ENCODE measurements at places on chromosomes 7 and 10.

DNA sequence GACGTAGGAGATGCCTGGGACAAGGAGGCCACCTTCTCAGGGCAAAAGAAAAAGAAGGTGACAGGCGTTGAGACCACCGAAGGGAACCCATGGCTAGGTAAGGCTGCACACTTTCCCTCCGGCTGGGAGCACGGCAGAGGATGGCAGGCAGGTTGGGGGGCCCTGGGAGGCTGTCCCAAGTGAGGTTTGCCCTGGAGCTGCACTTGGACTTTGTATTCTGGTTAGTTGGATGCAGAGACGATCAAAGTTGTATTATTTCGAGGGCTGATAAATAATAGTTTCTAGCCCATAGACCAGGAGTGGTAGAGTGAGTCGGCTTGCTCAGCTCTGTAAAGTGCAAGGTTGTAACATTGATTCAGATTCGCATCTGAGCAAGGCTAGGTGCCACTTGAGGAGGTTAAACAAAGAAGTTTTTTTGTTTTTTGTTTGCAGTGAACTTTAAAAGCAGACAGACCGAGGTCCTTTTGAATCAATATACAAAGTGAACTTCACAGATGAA, 608 bp downstream of the ENTPD7 start:
- peak; percentile 10 for DNase-seq

DNA sequence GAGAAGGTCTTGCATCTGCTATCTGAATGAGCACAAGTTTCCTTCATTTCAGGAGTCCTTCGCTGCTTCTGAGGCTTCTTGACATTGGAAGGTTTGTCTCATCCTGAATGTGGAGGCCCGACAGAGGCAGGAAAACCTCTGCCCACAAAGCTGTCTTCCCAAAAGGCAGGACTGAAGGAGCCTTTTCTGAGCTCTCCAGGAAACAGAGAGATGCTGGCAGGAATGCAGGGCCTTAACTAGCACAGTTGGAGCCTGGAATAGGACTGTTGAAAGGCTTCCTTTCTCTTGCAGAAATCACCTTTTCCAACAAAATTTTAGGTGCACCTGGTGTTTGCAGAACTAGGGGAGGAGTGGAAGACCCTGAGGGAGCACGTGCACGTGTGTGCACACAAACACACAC, 637.4 kb upstream of the MKI67 start:
- DNase-seq: no peak

- DNase-seq: no peak
Observed at GRCh38 chr10:122050311-122050710, 61.3 kb downstream of the TACC2 start.

- DNase-seq: peak; percentile 51
Observed at GRCh38 chr10:119517235-119518141, 25.0 kb downstream of the RGS10 start.

DNA sequence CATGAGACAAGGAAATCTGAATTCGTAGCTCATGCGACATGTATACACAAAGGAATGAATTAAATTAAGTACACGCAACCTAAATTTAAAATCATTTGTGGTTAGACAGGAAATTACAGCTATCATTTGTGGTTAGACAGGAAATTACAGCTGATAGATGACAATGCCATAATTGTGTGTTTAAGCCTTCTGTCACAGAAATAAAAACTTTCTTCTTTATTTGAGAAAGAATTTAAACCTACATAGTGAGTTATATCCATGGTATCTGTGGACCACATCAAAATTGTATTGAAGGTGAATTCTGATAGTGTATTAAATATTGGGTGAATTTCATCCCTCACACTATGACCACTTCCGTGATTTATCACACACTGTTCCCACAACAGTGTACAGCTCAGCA, 362.9 kb downstream of the MAGI2 start:
- no peak for DNase-seq

- no peak for DNase-seq
Observed at GRCh38 chr10:52653263-52653909, 119.2 kb downstream of the MBL2 start.

- DNase-seq: no peak
Observed at GRCh38 chr7:129387537-129387936, 46.7 kb upstream of the STRIP2 start.

GRCh38 chr10:64506963-64507362, 985.8 kb downstream of the REEP3 start:
- no peak for DNase-seq

GRCh38 chr10:123146894-123147634, 872 bp upstream of the HMX2 start:
- DNase-seq: no peak

DNA sequence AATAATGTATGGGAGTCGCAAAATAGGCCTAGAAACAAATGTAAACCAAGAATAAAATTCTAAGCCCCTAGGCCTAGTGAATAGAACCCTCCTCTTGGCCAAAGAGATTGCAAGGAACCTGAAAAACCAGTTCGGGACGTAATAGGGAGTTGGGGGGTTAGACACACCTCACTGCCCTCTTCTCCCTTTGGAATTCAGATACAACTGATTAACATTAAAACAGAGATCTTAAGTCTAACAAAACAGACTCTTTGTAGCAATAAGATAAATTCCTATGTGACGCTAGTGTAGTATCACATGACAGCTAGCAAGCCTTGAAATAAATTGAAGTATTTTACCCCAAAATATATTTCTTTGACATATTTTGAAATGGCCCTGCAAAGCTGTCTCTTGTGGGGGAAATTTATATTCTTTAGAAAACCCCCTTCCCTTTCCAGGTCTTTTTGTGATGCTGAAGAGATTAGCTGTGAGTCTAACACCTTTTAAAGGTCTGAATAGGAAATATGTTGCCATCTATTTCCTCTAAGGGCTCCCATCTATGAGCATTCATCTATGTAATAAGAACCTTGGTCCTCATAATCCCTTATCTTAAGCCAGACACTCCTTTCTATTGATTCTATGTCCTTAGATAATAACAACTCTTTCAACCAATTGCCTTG, 623.4 kb upstream of the NRG3 start:
- DNase-seq: no peak

DNA sequence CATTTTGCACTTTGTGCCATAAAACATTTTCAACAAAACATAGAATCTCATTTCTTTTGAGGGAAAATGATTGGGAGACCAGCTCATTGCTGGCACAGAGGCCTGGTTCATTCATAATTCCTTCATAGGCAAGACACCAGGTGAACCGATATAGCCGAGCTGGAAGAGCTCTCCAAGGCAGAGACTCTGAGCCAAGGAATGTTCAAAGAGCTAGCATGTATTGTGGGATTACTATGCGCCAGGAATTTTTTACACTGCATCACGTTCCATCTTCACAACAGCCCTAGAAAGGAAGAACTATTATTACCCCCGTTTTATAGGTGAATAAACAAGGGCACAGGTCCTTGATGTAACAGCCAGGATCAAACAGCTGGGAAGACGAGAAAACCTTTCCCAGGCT, 2.1 kb upstream of the IL6 start:
- DNase-seq: no peak

DNA sequence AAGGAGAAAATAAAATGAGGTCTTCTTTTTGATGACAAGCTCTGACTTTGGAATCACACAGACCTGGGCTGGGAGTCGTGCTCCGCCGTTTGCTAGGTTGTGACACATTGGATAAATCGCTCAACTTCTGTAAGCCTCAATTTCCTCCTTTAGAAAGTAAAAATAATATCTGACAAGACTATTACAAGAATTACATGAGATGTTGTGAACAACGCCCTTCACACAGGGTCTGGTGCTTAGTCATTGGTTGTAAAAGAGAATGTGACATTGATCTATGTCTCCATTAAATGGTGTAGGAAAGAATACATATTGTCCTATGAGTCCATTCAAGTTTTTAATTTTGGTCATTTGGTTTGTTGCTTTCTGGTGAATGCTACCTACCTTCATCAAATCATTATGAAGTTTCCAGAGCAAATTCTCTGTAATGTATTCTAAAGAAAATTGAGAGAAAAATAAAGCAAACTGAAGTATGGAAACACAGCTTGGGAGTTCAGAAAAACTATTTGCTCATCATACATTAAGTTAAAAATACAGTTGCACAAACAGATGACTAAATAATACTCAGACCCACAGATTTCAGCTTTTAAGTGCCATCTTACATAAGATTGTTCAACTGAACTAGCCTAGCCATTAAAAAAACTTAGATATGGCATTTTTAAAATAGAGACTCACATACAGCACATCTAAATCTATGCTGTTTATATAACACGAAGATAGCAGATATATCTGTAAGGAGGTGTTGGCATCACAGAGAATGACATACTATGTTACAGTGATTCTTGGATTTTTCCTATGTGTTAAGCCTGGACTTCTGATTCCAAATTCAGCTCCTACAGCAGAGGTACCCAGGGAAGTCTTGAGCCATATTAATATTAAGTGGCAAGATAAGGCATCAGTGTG, 12.3 kb upstream of the ADRB1 start:
- DNase-seq: no peak

DNA sequence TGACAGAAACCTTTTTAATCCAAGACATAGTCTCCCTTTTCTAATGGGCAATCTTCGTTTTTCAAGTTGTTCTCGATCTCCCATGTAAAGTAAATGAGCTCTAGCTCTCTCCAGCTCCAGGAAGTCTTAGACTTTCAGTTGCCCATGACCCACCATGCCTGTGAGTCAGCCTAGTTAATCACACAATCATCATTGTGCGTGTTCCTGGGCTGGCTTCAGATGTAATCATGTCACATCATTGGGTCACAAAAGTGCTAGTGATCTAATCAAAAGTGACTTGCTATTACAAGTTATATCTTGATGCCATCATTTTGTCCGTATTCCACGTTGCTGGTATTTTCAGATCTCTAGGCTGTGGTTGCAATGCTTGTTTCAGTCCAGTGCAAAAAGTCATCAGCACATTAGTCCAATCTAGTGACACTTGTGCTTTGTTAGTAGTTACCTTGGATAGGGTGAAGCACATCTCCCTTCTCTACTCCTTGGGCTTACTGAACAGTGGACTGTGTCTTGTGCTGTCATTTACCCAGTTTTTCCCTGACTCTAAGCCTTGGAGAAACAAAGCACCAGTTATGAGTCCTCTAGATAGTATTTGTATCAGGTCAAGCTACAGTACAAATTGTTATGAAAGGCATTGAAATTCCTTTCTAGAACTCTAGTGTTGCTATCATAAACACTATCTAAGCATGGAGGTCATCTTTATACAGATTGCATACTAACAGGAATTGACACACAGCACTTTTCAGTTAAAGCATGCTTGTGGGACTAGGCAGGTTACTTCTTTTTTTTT, 316.6 kb downstream of the GFRA1 start:
- DNase-seq: no peak

GRCh38 chr7:38232502-38233366, 40.7 kb downstream of the TARP start:
- peak; percentile 82 for DNase-seq
